ENCODE measurements at places on chromosomes 2 and 18.

GRCh38 chr2:110748489-110748867, 16.1 kb downstream of the ACOXL start:
- DNase-seq: no peak

- no peak for DNase-seq
Observed at GRCh38 chr2:212032032-212032431, 506.6 kb downstream of the ERBB4 start.

- no peak for DNase-seq
Observed at GRCh38 chr2:153551698-153552097, 73.1 kb upstream of the RPRM start.

GRCh38 chr2:9738062-9738461, 105.2 kb upstream of the TAF1B start:
- no peak for DNase-seq

Data from coronary artery (tissue), 2 donors.